ENCODE measurements at places on chromosomes 4 and X. TPM values are rescaled to one million over a fixed set of nuclear protein-coding genes. Genes with fewer than 3 reads are reported as not detected.

DNA sequence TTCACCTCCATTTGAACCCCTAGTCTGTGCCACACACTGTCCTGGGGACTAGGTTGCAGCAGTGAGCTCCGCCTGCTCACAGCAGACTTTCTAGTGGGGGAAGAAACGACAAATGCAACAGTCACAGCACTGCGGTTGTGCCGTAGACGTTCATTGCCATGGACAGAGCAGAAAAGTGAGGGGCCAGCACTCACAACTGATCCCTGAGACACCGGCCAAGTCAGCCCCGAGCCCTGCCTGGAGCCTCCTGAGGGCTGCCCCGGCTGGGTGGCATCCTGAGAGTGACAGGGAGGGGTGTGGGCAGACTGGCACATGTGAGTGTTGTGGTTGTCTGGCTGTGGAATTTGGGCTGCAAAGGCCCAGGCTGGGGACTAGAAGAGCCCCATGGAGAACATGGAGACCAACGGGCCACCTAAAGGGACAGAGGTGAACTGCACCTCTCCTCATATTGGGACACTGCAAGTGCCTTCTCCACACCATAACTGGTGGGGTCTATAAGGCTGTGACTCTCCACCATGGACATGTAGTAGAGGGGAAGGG lies 4.6 kb downstream of the DUSP9 start:
- no peak overlapping the region for H3K4me3 ChIP-seq
- peaks cover 22% of the 10 kb centered on the region for H3K27me3 ChIP-seq
- DNase-seq: no peak

DNA sequence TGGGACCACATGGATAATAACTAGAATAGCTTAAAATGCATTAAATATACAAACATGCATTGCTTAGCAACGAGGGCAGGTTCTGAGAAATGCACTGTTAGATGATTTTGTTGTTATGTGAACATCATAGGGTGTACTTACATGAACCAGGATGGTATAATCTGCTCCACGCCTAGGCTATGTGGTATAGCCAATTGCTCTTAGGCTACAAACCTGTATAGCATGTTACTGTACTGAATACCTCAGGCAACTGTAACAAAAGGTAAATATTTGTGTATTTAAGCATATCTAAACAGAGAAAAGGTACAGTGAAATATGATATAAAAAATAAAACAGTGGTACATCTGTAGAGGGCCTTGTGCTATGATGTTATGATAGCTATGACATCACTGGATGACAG lies 169.2 kb upstream of the IL15 start:
- no peaks in the 10 kb centered on the region for H3K36me3 ChIP-seq
- H3K27me3 ChIP-seq: no peaks in the 10 kb centered on the region
- H3K27ac ChIP-seq: no peak overlapping the region
- H3K4me1 ChIP-seq: no peaks in the 10 kb centered on the region
- no peak for DNase-seq

GRCh38 chrX:101774340-101774739 lies 114.7 kb upstream of the ARMCX2 start:
- no peaks in the 10 kb centered on the region for H3K4me1 ChIP-seq
- H3K27ac ChIP-seq: no peak overlapping the region
- DNase-seq: no peak
- H3K36me3 ChIP-seq: no peaks in the 10 kb centered on the region
- no peaks in the 10 kb centered on the region for H3K27me3 ChIP-seq

Gene FAM184B
- total RNA-seq: not detected

DNA sequence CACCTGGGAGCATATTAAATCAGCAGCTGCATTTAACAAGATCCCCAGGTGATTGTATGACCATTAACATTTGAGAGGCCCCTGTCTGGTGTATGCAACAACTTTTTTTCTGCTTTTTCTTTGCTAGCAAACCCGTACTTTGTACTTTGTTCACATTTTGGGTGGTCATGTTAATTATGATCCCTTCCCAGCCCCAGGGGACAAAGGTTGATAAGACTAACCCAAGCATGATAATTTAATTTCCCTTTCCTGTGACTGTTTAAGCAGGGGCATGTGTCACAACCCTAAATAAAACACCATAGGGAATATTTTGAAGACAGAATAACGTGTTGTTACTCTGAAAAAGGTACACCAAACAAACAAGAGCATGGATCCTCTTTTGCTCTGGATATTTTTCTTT lies 332.0 kb downstream of the PCDH18 start:
- no peaks in the 10 kb centered on the region for H3K27me3 ChIP-seq
- no peaks in the 10 kb centered on the region for H3K4me1 ChIP-seq
- no peaks in the 10 kb centered on the region for H3K36me3 ChIP-seq
- DNase-seq: peak; percentile 2
- no peak overlapping the region for H3K4me3 ChIP-seq

- no peaks in the 10 kb centered on the region for H3K27me3 ChIP-seq
- H3K4me3 ChIP-seq: no peak overlapping the region
- DNase-seq: no peak
Observed at GRCh38 chrX:18457000-18457399, 31.6 kb downstream of the CDKL5 start.

- no peak overlapping the region for H3K4me3 ChIP-seq
- no peak overlapping the region for H3K27ac ChIP-seq
- H3K4me1 ChIP-seq: no peaks in the 10 kb centered on the region
- DNase-seq: no peak
- no peaks in the 10 kb centered on the region for H3K36me3 ChIP-seq
- peaks cover 3% of the 10 kb centered on the region for H3K27me3 ChIP-seq
Observed at GRCh38 chrX:15505101-15505500, 4.5 kb downstream of the BMX start.

Gene DRD5
- not detected for total RNA-seq

- no peaks in the 10 kb centered on the region for H3K4me1 ChIP-seq
- no peak overlapping the region for H3K4me3 ChIP-seq
- H3K27ac ChIP-seq: no peak overlapping the region
- no peaks in the 10 kb centered on the region for H3K36me3 ChIP-seq
- H3K27me3 ChIP-seq: no peaks in the 10 kb centered on the region
Observed at GRCh38 chr4:94913316-94913715, 155.6 kb downstream of the BMPR1B start.

DNA sequence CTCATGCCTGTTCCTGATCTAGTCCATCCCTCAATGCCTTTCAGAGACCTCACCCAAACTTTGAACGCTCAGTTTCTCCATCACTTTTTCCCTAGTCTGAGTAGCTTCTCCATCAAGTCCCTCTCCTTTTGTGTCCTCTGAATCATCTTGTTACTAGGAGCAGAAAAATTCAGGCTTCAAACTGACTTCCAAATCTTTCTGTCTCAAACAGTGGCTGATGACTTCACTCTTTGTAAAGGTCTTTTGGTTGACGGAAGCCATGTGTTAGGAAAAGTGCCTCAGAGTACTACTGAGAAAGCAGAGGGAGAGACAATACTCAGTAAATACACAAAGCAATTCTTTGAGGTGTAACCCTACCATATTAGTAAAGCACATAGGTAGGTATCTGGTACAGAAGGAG lies 65.7 kb upstream of the CAMK2D start:
- H3K36me3 ChIP-seq: no peaks in the 10 kb centered on the region
- H3K4me1 ChIP-seq: peaks cover 5% of the 10 kb centered on the region
- H3K27ac ChIP-seq: no peak overlapping the region
- H3K27me3 ChIP-seq: no peaks in the 10 kb centered on the region
- DNase-seq: no peak
- no peak overlapping the region for H3K4me3 ChIP-seq

GRCh38 chr4:147370473-147370872 lies 110.4 kb upstream of the EDNRA start:
- H3K36me3 ChIP-seq: no peaks in the 10 kb centered on the region
- no peak overlapping the region for H3K27ac ChIP-seq
- H3K4me3 ChIP-seq: no peak overlapping the region
- no peaks in the 10 kb centered on the region for H3K4me1 ChIP-seq
- peak; percentile 55 for DNase-seq

Gene RHOH
- total RNA-seq: not detected

GRCh38 chr4:176788971-176789370 lies 3.8 kb downstream of the VEGFC start:
- no peak overlapping the region for H3K27ac ChIP-seq
- peaks cover 31% of the 10 kb centered on the region for H3K27me3 ChIP-seq
- H3K4me3 ChIP-seq: no peak overlapping the region
- DNase-seq: no peak

DNA sequence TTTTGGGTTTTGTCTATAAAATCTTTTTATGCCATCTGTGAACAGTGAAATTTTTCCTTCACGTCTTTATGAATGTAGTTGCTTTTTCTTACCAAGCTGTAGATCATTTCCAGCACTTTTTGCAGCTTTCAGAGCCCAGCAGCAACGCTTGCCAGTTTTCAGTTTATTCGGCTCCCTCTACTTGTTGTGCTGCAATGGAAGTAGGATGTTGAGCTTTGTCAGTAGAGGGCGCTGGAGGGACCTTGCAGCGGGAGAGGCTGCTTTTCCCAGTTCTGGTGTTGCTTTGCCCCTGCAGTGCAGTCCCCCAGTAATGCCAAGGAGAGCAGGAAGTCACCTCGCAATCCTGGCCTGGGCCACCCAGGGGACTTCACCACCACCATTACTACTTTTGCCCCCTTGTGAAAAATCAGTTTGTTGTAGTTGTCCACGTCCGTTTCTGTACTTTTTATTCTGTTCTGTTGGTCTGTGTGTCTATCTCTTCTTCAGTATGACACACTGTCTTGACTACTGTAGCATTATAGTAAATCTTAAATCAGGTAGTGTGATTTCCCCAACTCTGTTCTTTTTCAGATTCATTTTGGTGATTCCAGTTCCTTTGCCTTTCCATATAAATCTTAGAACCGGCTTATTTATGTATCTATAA lies 21.8 kb downstream of the CMC4 start:
- H3K27ac ChIP-seq: no peak overlapping the region
- peak; percentile 67 for DNase-seq
- no peaks in the 10 kb centered on the region for H3K4me1 ChIP-seq
- H3K4me3 ChIP-seq: no peak overlapping the region
- H3K27me3 ChIP-seq: no peaks in the 10 kb centered on the region

- no peak overlapping the region for H3K27ac ChIP-seq
- no peak overlapping the region for H3K4me3 ChIP-seq
- DNase-seq: no peak
- no peaks in the 10 kb centered on the region for H3K27me3 ChIP-seq
Observed at GRCh38 chr4:57462843-57463242, 352.7 kb upstream of the IGFBP7 start.

- no peak overlapping the region for H3K4me3 ChIP-seq
- no peaks in the 10 kb centered on the region for H3K27me3 ChIP-seq
- no peak overlapping the region for H3K27ac ChIP-seq
- no peaks in the 10 kb centered on the region for H3K4me1 ChIP-seq
- no peaks in the 10 kb centered on the region for H3K36me3 ChIP-seq
Observed at GRCh38 chr4:14961292-14961691, 41.0 kb upstream of the CPEB2 start.

Gene KCTD8
- total RNA-seq: 0.56 TPM

GRCh38 chr4:42454755-42455420 lies 57.6 kb downstream of the SHISA3 start:
- H3K4me1 ChIP-seq: no peaks in the 10 kb centered on the region
- no peak overlapping the region for H3K4me3 ChIP-seq
- H3K36me3 ChIP-seq: no peaks in the 10 kb centered on the region

GRCh38 chr4:10732235-10732913 lies 47.8 kb upstream of the CLNK start:
- H3K27me3 ChIP-seq: no peaks in the 10 kb centered on the region
- no peak for DNase-seq
- no peaks in the 10 kb centered on the region for H3K36me3 ChIP-seq
- H3K4me3 ChIP-seq: no peak overlapping the region

Gene SLC25A14
- 9.5 TPM for total RNA-seq

GRCh38 chrX:47523297-47523696 lies 37.7 kb upstream of the ARAF start:
- peak; percentile 79 for DNase-seq
- peak overlapping the region; percentile 50 for H3K4me3 ChIP-seq
- no peaks in the 10 kb centered on the region for H3K4me1 ChIP-seq
- no peaks in the 10 kb centered on the region for H3K27me3 ChIP-seq
- H3K27ac ChIP-seq: no peak overlapping the region

Gene IGSF1
- total RNA-seq: 5.3 TPM

Gene GIMD1
- total RNA-seq: not detected

Gene MID1
- 41.2 TPM for total RNA-seq

Gene ASB12
- 0.24 TPM for total RNA-seq

DNA sequence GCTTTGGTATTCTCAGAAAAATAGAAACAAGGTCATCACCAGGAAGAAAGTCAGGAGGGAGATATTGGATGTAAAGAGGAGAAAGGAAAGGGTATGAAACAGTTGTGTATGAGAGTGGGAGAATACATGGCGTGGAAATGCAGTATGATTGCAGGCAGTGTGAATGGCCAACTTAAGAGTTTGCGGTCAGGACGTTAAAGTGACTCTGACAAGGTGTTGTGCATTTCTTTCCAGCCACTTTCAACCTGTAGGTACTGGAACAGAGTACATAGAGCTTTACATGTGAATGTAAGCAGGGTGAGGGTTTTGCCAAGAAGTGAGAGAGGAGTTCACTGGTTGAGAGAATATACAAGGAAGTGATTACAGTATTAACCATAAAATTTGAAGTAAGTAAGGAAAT lies 15.7 kb downstream of the ATP10D start:
- no peak for DNase-seq
- H3K27ac ChIP-seq: no peak overlapping the region
- no peaks in the 10 kb centered on the region for H3K27me3 ChIP-seq
- no peaks in the 10 kb centered on the region for H3K36me3 ChIP-seq

Data from cardiac muscle cell (in vitro differentiated cells and primary cell).